Umbilical cord (tissue), 2 donors: ENCODE measurements at places on chromosomes 1 and 21. TPM values are rescaled to one million over a fixed set of nuclear protein-coding genes. Genes with fewer than 3 reads are reported as not detected.

DNA sequence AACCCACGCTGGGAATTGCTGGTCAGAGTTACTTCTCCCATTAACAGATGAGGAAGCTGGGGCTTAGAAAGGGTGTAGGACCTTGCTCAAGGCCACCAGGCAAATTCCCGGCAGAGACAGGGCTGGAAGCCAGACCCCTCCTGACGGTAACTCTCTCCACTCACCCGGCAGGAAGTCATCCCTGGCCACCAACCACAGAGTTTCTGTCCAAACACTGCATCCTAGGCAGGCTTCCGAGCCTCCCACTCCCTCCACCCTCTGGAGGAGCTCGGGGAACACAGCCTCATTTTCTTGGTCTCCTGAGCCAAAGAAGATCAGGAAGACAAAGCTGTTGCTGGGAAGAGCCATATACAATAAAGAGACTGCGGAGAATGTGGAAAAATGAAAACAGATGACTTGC is 25.0 kb upstream of the ZNF436 start:
- peak; percentile 60 for DNase-seq

DNA sequence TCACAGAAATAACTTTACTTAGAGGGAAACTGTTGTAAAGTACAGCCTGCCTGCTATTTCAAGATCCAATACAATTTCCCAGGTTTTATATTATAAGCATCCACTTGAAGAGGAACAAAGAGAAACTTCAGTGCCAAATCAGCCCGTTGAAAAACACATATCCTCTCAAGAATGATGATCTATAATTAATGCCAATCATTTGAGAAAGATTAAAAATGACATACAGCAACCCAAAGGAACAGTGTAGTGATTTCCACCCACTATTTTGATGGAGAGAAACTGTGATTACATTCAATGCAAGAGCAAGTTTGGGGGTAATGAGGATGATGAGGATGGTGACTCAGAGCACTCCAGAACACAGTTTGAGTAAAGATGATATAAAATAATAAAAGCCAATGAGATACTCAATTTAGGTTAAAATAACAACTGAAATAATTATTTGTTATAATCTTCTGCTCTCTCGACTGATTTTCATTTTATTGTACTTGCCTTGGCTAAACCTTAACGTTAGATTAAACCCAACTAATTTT is 715.5 kb downstream of the NCAM2 start:
- no peak for DNase-seq

GRCh38 chr21:44350773-44351481 is 2.5 kb upstream of the TRPM2 start:
- DNase-seq = no peak

GRCh38 chr1:67855961-67856360 is 22.7 kb upstream of the GNG12 start:
- DNase-seq = no peak

GRCh38 chr1:61204528-61204927 is 122.2 kb downstream of the NFIA start:
- no peak for DNase-seq

GRCh38 chr1:38126970-38127369 is 80.4 kb upstream of the POU3F1 start:
- no peak for DNase-seq

GRCh38 chr1:15100880-15101760 is 52.4 kb upstream of the TMEM51 start:
- DNase-seq = no peak

DNA sequence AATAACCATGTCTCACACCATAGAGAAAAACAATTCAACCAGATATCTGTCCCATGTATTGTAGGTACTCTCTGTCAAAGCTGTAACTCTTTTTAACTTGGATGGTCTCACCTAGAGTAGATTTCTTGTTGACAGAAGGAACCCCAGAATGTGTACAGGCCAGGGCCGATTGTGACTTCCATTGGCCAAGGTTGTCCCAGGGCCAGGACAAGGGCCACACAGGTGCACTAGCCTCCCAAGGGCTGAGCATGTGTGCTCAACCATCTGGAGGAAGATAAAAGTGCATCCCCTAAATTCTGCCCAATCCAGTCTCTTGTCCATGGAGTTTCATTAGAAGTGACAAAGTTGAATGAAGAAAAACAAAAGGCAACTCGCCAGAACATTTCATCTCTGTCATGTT is 51.8 kb downstream of the SETD4 start:
- DNase-seq = no peak

DNA sequence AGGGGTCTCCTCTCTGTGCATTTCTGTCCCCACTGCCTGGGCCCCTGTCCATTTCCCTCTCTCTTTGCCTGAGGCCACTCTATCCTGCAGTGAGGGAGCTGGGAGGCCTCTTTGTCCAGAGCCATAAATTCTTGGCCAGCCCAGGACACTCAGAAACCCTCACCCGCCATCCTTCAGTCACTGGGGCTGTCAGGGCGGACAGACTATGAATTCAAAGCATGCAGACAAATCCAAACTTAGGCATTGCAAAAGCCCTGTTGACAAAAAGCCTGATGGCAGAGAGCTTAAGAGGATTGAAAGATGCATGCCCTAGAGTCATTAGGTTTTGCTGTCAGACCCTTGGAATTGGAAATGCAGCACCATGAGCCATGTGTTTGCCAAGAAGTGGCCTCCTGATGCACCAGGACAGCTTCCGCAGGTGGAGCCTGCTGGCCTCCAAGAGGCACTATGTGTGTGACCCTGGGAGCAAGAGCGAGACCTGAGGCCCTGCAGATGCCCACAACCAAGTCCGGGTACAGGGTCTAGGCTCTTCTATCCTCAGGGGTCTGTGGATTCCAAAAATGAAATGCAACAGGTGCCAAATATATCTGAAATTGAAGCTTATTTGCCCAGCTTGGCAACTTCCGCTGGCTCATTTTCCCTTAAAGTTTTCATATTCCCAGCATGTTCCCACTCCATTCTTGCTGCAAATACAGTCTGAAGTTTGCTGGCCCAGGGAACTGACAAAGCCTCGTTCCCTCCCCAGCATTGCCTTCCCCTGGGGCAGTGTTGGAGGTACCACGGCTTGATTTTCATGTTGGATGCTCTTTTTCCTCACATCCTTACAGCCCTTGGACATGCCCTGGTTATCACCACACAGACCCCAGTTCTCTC is 177.9 kb downstream of the PGBD5 start:
- no peak for DNase-seq

GRCh38 chr1:4730078-4730477 is 75.7 kb downstream of the AJAP1 start:
- no peak for DNase-seq

DNA sequence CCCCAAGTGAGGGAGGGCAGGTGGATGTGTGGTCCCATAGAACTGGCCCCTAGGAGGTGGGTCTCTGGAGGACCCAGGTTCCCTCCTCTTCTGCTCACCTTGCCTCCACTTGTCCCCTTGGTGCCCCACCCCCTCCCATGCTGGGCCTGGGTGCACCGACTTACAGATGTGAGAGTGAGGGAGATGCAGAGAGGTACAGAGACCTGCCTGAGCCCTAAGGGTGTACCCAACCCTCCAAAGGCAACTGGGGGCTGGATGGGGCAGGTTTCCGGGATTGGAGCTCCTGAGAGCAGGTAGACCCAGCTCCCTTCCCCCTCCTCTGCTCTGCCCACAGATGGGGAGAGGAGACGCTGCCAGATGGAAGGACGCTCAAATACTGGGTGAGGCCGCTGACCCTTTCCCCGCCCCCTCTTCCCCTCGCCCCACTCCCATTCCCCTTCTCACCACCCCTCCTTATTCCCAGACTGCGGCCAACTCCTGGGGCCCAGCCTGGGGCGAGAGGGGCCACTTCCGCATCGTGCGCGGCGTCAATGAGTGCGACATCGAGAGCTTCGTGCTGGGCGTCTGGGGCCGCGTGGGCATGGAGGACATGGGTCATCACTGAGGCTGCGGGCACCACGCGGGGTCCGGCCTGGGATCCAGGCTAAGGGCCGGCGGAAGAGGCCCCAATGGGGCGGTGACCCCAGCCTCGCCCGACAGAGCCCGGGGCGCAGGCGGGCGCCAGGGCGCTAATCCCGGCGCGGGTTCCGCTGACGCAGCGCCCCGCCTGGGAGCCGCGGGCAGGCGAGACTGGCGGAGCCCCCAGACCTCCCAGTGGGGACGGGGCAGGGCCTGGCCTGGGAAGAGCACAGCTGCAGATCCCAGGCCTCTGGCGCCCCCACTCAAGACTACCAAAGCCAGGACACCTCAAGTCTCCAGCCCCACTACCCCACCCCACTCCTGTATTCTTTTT is 10.3 kb downstream of the TINAGL1 start:
- DNase-seq = no peak

DNA sequence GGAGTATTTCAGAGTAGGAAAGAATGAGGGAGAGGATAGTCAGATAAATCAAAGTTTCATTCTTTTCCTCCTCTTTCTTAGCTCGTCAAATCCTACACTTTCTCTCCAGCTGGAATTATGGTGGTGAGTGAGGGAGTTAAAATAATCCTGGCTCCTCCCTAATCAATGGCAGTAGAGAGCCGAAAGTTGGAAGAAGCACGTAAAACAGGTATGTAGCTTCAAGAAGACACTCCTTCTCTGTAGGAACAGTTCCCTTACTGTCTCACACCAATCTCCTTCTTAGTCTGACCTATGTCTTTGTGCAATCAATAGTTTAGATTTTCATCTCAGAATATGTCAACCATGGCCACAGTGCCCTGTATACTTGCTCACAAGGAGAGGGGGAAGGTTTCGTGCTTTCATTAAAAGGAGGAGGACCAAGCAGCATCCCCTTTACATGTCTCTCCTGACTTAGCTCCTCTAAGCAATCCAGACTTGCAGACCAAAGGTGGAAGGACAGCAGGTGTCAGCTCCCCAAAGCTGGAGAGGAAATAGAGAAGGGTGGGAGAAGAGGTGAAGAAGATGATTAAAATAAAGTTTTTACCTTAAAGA is 878 bp downstream of the MINDY1 start:
- no peak for DNase-seq

DNA sequence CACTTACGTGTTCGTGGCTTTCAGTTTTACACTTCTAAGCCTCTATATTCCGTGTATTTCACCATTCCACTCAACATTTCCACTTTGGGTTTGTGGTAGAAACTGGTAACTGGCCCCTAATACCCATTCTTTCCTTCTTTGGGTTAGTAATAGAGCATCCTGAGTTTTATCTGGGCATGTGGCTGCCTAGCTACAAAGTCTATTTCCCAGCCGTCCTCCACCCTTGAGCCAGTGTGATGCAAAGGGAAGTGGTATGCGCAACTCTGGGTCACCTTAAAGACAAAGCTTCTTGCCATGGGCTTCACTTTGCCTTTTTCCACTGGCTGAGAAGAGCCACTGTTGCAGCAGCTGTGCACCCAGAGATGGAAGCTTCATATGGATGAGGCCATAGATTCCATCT is 73.9 kb downstream of the LAMC2 start:
- DNase-seq = no peak

DNA sequence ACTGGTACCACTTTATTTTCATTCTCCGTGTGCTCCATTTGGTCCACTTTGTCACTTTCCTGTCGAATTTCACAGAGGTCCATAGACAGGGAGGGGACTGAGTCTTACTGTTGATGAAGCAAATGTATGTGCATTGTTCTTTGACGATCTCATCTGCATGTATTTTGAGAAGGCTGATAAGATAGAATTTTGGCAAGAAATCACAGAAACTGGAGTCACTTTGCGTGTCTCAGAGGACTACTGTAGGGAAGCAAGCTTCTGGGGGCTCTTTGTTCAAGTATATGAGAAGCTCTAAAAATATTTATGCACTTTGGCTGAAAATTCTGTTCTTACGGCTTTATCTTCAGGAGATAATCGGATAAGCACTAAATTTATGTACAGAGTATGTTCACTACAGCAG is 78.1 kb downstream of the PCBP3 start:
- DNase-seq = no peak

DNA sequence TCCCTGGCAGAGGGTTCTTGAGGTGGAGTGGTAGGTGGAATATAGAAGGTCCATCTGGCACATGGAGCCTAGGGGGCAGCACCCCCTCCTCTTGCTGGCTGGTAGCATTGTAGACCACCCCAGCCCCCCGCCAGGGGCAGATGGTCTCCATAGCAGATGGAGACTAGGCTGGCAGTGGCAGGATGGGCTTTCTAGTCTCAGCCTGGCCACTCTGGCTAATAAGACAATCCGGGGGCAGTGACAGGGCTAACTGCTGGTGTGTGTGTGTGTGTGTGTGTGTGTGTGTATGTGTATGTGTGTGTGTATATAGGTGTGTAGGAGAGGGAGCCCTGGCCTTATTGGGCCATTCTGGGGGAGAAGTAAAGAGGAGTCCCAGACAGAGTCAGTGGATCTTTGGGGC is 16.1 kb downstream of the UTP11 start:
- no peak for DNase-seq

- DNase-seq = no peak
Observed at GRCh38 chr1:48704736-48705135, 72.0 kb downstream of the BEND5 start.

DNA sequence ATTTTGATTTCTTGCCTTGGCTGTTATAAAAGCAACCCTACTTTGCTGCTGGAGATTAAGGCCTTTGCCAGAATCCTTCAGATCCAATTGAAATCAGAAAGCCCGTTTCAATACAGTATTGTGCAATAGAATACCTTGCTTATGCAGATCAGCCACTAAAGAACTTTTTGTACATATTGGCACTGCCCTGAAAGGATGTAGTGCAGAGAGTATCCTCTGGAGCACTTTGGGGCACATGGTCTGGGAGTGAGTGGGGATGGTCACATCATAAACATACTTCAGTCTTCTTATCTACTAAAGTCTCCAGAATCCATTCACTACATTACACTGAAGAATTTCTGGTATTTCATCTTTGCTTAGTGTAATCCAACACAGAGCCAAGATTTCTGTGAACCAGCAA is 189.0 kb downstream of the CENPF start:
- peak; percentile 84 for DNase-seq

GRCh38 chr1:53334781-53335180 is 6.9 kb upstream of the LRP8 start:
- no peak for DNase-seq

- no peak for DNase-seq
Observed at GRCh38 chr1:154014154-154014907, 23.8 kb downstream of the RPS27 start.

- DNase-seq = no peak
Observed at GRCh38 chr1:211174375-211174774, 40.4 kb upstream of the KCNH1 start.

GRCh38 chr1:183081402-183082120 is 58.3 kb downstream of the LAMC1 start:
- no peak for DNase-seq

The SLC44A5 gene
- 5.3 TPM for total RNA-seq

The CRNN gene
- total RNA-seq = 0.72 TPM

The C4BPA gene
- 3.6 TPM for total RNA-seq

The GPR153 gene
- 17.6 TPM for total RNA-seq

The HP1BP3 gene
- total RNA-seq = 393 TPM

The CA6 gene
- total RNA-seq = not detected

The GPR25 gene
- not detected for total RNA-seq

The GIPC2 gene
- total RNA-seq = 9.4 TPM
